ENCODE measurements at places on chromosomes 3 and 15.

DNA sequence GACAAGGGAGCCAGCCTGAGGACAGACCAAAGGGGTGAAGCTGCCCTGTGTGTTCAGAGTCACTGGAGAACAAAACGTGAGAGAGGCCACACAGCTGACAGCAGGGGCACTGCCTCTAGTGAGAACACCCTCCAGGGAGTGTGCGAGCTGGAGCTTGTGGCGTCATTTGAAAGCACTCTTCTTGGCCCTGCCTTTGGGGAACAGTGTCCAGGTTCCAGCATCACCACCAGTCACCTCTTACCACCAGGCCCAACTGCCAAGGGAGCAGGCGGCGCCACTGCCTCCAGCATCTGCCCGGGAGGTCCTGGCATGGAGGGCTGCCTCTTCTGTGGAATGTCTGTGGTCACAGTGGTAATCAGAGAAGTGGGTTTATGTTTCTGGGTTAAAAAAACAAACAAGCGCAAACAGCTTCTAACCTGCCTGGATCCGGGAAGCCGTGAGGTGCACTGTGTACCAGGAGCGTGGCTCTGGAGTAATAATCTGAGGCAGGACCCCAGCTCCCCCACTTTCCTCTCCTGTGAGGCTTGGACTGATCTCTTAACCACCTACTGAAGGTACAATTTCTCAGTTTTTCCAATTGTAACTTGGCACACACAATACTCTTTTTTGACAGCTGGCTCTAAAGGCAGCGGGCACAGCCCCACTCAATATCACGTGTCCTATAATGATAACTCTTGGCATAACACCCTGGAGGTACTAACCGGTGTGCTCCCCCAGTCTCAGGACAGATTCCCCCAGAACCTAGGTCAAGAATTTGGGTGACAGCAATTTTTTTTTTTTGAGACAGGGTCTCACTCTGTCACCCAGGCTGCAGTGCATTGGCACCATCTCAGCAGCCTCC is 32.2 kb upstream of the CDCP1 start:
- no peak for DNase-seq

GRCh38 chr3:18725668-18726407 is 300.7 kb upstream of the SATB1 start:
- DNase-seq: no peak

- DNase-seq: no peak
These were observed 45.9 kb downstream of the IQCH start for GRCh38 chr15:67300266-67301025.

DNA sequence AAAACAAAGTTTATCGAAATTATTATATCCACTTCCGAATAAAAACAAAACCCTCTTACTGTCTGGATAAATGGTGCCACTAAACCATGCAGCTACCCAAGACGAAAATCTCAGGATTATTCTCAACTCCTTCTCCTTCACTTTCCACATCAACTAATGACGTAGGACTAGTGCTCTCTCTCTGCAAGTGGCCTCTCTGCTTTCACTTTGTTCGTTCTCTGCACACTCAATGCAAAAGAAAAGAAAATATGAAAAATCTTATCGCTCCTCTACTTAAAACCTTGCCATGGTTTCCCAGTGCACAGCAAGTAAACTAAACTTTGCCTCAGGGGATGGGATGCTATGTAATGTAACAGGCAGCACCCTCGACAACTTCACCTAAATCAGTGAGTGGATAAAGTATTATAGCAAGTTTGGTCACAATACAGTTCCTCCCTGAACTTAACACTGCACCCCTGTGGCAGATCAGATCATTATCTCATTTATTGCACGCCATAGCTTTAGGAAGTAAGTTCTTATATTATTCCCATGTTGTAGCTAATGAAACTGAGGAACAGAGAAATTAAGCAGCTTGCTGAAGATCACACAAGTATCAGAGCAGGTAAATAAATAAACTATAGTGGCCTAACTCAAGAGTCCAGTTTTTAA is 262.7 kb upstream of the GADL1 start:
- no peak for DNase-seq

- DNase-seq: no peak
These were observed 56.0 kb downstream of the PDE8A start for GRCh38 chr15:85037641-85038040.

DNA sequence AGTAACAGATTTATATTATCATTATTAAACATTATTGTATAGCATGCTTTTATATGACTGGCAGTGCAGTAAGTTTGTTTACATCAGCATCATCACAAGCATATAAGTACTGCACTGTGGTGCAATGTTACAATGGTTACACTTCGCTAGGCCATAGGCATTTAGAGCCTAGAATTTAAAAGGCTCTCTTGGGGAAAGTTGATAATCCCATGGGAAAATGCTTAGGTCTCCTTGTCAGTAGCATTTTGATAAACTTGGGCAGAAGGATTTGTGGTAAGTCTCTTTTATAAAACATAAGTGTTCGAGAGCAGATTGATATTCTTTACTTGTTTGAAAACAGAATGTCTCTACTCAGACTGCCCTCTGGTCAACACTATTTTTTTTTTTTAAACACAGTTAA is 7.5 kb downstream of the DTWD1 start:
- DNase-seq: no peak

All from stimulated activated CD4-positive, alpha-beta T cell treated with anti-CD3 and anti-CD28 coated beads, Interleukin-2, amount 100 ng/mL, for 48 hours (primary cell).